ENCODE measurements at places on chromosomes 11 and 22. TPM values are rescaled to one million over a fixed set of nuclear protein-coding genes. Genes with fewer than 3 reads are reported as not detected.
A peak's percentile ranks its signal among the peaks of the same experiment; 100 is the strongest.

UPK2 gene
- 14.2 TPM for polyA plus RNA-seq

LINC01488 gene
- not detected for polyA plus RNA-seq

REXO2 gene
- polyA plus RNA-seq: 129 TPM

PANX2 gene
- polyA plus RNA-seq: 1.3 TPM

OR8G1 gene
- polyA plus RNA-seq: not detected

IL17REL gene
- not detected for polyA plus RNA-seq

RFPL3 gene
- not detected for polyA plus RNA-seq

DDX17 gene
- polyA plus RNA-seq: 760 TPM

OR8G5 gene
- not detected for polyA plus RNA-seq

TEX12 gene
- 0.42 TPM for polyA plus RNA-seq

C22orf23 gene
- 6.8 TPM for polyA plus RNA-seq

SEC14L6 gene
- polyA plus RNA-seq: 16.3 TPM

SLC17A6 gene
- polyA plus RNA-seq: not detected

NEFH gene
- 8.1 TPM for polyA plus RNA-seq

APOA4 gene
- polyA plus RNA-seq: not detected

SLN gene
- polyA plus RNA-seq: 1.1 TPM

RASD2 gene
- 2.6 TPM for polyA plus RNA-seq

FBLN1 gene
- 115 TPM for polyA plus RNA-seq

GRCh38 chr11:92627615-92628256, 341.7 kb upstream of the MTNR1B start:
- no peak for DNase-seq

- DNase-seq: no peak
Measured at GRCh38 chr11:93564895-93565294, 21.7 kb upstream of the SMCO4 start.

- DNase-seq: no peak
Measured at GRCh38 chr11:88404932-88405710, 67.6 kb upstream of the CTSC start.

GRCh38 chr22:48745842-48746788, 1081.6 kb downstream of the BRD1 start:
- DNase-seq: no peak

GRCh38 chr11:61775606-61776554, 16.5 kb downstream of the TMEM258 start:
- no peak for DNase-seq

DNA sequence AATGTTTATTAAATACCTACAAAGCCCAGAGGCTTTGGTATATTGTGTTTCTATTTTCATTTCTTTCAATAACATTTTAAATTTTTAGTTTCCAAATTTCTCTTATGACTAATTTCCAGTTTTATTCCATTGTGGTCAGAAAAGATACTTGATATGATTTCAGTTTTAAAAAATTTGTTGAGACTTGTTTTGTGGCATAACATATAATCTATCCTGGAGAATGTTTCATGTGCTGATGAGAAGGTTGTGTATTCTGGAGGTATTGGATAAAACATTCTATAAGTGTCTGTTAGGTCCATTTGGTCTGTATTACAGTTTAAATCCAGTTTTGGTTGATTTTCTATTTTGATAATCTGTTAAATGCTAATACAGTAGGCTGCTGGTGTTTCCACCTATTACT, 9.8 kb upstream of the RAG1 start:
- DNase-seq: no peak

- DNase-seq: no peak
Measured at GRCh38 chr11:112539741-112540140, 279.1 kb upstream of the PLET1 start.

DNA sequence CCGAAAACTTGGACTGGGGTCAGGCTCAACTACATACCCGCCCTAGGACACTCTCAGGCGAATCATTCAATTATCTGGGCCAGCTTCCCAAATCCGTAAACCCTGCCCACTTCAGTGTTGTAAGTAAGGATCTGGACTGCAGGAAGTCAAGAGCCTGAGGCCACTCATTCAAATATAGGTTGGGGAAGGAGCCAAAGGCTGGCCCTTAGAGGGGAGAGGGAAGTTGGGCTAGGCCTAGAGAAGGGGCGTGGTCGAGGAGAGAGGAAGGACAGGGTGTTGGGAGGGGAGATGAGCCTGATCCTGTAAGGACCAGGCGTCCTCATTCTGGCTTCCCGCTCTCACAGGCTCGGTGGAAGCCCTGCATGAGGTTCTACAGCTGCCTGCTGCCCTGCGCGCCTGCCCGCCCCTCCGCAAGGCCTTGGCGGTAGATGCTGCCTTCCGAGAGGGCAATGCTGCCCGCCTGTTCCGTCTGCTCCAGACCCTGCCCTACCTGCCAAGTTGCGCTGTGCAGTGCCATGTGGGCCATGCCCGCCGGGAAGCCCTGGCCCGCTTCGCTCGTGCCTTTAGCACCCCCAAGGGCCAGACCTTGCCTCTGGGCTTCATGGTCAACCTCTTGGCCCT, 3.0 kb downstream of the SAC3D1 start:
- no peak for DNase-seq

GRCh38 chr11:61090982-61091372, 11.3 kb upstream of the CD5 start:
- DNase-seq: no peak

DNA sequence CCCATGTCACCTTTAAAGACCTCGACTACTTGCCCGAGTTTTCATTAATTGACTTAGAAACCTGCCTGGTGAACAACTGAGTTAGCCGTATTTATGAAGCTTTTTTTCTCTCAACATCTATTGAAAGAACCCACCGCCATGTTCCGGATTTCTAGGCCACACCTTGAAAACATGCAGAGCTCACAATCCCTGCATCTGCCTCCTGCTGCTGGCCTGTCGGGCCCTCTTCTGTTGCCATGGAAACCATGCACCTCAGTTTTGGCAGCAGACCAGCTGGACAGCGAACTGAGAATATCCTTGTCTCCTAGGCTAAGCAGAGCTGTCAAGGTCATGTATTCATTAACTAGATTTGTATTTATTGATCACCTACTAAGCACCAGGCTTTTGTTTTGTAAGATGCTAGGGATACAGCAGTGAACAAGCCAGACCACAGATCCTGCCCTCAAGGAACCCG, 4.3 kb upstream of the PATZ1 start:
- peak; percentile 17 for DNase-seq

DNA sequence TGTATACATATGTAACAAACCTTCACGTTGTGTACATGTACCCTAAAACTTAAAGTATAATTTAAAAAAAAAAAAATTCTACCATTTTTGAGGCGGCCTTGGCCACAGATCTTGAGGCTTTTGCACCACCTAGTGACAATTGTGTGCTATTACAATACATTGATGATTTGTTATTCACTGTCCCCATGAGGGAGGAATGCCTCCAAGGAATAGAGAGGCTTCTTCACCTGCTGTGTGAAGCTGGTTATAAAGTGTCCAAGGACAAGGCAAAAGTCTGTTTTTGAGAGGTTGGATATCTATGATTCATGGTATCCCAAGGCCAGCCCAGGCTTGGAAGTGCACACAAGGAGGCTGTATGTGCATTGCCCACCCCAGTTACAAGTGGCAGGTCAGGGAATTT, 30.7 kb downstream of the SLC22A25 start:
- no peak for DNase-seq

DNA sequence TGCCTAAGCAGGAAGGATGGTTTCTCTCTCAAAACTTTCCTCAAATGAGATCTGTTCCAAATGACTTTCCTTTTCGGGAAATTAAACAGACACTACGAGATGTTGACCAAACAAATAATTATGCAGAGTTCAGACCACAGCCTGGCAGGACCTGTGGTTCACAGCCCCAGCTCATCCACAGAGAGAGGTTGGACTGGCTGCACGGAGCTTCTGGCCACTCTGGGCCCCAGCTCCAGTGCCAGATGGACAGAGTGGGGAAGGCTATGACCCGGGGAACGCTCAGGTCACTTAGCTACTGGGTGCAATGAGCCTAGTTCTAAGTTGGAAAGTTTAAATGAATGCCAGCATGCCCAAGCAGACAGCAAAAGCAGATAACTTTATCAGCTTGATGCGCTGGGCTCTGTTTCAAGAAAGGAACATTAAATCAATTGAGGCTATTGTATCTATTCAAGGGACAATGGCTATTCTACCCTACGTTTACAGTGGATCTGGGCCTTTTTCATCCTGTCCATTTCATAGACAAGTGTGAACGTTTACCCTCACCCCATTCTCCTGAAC, 155.7 kb upstream of the NARS2 start:
- no peak for DNase-seq

GRCh38 chr11:112801817-112802088, 159.5 kb upstream of the NCAM1 start:
- DNase-seq: no peak

DNA sequence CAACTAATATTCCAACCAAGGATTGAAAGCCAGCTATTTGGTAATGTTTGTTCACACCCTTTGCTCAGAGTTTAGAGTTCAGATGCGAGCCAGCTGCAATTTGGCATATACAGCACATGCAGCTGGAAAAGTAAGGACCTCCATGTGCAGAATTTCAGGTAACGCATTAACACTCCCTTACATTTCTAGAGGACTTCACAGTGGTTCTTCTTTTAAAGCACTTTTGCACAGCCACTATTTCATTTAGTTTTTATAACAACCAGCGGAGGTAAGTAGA, 3.4 kb downstream of the POU2AF3 start:
- no peak for DNase-seq

- no peak for DNase-seq
Measured at GRCh38 chr11:8102296-8102915, 21.4 kb downstream of the TUB start.

- no peak for DNase-seq
Measured at GRCh38 chr11:104798789-104799188, 99.5 kb downstream of the CASP12 start.

GRCh38 chr11:72478669-72479068, 44.3 kb upstream of the CLPB start:
- DNase-seq: no peak

- no peak for DNase-seq
Measured at GRCh38 chr11:105705786-105706530, 96.1 kb downstream of the GRIA4 start.

GRCh38 chr11:355581-356458, 13.5 kb upstream of the B4GALNT4 start:
- peak; percentile 92 for DNase-seq

DNA sequence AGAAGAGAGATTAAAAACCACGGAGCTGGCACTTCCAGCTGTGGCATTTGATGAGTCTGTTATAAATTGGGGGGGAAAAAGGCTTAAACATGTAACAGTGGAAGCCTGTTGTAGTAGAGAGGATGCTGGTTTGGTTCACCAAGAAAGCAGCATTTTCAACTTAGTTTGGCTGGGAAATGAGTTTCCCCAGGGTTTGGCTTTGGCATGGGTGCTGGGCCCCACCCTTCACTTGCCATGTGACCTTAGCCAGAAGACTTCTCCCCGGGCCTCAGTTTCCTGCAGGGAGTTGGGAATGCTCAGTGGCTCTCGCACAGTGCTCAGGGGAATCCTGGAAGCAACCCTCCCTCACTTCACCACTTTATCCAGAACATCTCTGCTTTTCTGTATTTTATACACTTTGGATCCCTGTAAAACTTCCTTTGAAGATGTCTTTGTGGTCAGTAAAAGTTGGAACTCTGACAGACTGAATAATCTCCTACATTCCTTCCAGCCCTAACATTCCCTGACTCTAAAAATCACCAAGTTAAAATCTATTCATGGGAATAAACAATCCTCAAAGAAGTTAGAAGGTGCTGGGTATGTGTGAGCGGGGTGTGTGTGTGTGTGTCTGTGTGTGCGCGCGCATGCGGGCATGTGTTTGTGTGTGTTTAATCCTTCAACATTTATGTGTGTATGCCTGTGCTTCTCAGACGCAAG, 166.0 kb downstream of the TENM4 start:
- no peak for DNase-seq

GRCh38 chr11:122979815-122980595, 1.6 kb downstream of the BSX start:
- DNase-seq: no peak

DNA sequence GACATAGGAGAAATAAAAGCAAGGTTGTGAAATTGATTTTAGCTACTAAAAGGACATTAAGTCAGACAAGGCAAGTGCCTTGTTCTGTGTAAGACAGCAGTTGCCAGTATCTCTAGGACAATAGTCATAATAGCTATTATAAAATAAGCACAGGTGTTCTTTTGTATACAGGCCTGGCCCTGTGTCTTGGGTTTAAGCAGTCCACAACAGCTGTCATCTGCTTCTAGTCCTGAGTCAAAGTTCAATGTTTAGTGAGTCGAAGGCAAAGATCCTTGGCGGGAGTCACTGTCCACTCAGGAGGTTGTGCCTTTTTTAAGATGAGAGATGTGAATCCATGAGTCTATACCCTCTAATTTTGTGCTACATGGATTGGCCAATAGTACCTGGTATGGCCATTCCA, 79.5 kb downstream of the SC5D start:
- no peak for DNase-seq

DNA sequence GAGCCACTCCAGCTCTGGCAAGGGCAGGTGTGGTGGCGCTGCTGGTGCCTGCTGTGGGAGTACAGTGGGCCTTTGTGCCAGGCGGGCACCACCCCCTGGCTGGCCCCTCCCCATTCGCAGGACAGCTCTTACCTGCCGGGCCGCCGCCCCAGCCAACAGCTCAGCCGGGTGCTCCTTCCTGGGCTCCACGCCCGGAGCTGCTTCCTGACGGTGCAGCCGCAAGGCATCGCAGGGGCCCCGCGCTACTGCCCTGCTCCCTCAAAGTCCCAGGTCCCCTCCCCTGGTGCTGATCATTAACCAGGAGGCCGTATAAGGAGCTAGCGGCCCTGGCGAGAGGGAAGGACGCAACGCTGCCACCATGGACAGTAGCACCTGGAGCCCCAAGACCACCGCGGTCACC, at the start of gene SLC5A1:
Gene SLC5A1, plus strand, starts transcription at position 338 of the 400 bp plus-strand sequence. Its CDS starts 21 bp downstream, at position 359.
- DNase-seq: peak; percentile 4
